ENCODE measurements at places on chromosomes 12 and 14.

DNA sequence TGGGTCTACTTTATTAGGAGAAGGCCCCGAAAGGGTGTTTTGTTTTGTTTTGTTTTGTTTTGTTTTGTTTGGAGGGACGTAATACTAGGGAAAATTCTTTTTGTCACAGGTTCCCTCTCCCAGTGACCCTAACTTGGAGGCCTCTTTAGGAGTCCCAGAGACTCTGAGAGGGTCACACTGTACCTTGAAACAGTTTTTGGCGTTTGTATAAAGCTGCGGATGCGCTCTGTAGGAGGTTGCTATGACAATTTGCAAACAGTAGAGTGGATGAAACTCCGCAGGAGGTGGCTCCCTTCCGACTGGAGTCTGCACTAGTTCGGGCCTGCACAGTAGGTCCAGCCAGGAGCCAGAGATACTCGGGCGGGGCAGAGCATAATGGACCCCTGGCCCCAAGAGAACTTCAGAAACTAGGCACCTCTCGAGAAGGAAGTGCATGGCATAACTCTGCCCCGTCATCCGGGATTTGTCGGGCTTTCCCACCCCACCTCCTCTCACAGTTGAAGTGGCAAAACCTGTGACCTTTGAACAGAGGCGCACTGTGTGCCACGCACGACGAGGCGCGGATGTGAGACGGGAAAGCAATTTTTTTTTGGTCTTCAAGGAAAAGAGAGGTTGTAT, 1.3 kb upstream of the DYRK2 start:
- no peak for DNase-seq

DNA sequence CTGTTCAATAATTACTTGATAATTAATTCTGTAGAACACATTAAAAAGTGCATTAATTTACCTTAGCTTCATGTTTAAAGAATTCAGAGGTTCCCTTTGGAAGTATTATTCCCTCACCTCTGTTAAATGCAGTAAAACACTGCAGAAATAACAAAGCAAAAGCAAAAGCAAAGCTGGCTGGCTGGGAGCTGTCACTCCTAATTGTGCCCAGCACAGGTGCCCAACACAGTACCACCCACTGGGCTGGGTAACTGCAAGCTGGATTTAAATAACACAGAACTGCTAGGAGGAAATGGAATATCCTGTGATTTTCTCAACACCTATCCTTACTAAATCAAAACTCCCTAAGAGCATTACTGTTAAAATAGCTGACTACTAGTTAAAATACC, 72.6 kb downstream of the SLC2A13 start:
- no peak for DNase-seq

DNA sequence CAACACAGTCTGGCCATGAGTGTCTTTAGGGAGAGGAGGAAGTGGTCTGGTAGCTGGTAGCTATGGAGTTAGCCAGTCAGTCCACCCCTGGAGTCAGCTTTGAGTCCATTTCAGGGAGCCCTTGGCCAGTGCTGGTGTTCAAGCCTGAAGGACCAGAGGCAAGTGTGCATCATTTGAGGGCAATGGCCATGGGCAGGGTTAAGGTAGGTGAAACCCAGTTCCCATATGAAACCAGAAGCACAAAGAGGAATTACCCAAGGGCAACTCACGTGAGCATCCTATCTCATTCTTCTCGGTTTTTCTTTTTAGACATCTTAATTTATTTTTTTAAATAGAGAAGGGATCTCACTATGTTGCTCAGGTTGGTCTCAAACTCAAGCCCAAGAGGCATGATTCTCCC, 61.3 kb upstream of the ACTN1 start:
- DNase-seq: no peak

- no peak for DNase-seq
Observed at GRCh38 chr14:103597623-103598377, 31.2 kb upstream of the KLC1 start.

DNA sequence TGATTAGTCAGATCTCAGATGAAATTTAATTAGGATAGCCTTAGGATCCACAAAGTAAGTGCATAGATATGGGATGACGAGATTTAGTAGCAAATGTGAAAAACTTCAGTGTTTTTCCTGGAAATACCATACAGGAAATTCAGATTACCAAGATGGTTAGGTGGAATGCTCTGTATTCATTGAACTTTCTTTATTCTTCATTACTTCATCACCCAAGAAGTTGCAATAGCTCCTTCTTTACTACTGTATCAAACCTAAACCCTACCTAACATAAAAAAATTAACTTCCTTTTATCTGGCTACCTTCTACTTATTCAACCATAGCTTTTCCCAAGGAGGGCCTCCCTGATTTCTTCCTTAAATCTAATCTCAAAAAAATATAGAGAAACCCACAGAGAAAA, 100.4 kb downstream of the TTC6 start:
- DNase-seq: no peak

All from T-helper 1 cell (primary cell).